Glutamatergic neuron (in vitro differentiated cells): ENCODE measurements at places on chromosomes 7 and 10. TPM values are rescaled to one million over a fixed set of nuclear protein-coding genes. Genes with fewer than 3 reads are reported as not detected.

Gene MINPP1
- total RNA-seq: 27.2 TPM

Gene SLC39A12
- not detected for total RNA-seq

Gene CBLL1
- 35.6 TPM for total RNA-seq

Gene TRIM50
- total RNA-seq: not detected

Gene GPR37
- 6.3 TPM for total RNA-seq

Gene ASB4
- not detected for total RNA-seq

Gene GRID2IP
- 0.66 TPM for total RNA-seq

Gene LLCFC1
- not detected for total RNA-seq

Gene PLPP4
- total RNA-seq: 2.6 TPM

Gene PILRB
- total RNA-seq: 62.6 TPM

Gene UPK3B
- total RNA-seq: 6.5 TPM

Gene ATG9B
- 9.4 TPM for total RNA-seq

Gene CRPPA
- 5.3 TPM for total RNA-seq

Gene TFR2
- total RNA-seq: 5.1 TPM

Gene LHPP
- 6.0 TPM for total RNA-seq

Gene ZPBP
- not detected for total RNA-seq

Gene SEMA3E
- total RNA-seq: 0.96 TPM

Gene OR2A1
- not detected for total RNA-seq

Gene CELF2
- total RNA-seq: 47.4 TPM

Gene SFMBT2
- 9.1 TPM for total RNA-seq

Gene WDFY4
- not detected for total RNA-seq

Gene DKK1
- 3.1 TPM for total RNA-seq

Gene UPK3BL2
- 11.4 TPM for total RNA-seq

Gene SPDYE2B
- not detected for total RNA-seq
